ENCODE measurements at places on chromosomes 6 and 20.

- no peak for DNase-seq
Observed at GRCh38 chr6:15522427-15522826, 140.4 kb downstream of the DTNBP1 start.

DNA sequence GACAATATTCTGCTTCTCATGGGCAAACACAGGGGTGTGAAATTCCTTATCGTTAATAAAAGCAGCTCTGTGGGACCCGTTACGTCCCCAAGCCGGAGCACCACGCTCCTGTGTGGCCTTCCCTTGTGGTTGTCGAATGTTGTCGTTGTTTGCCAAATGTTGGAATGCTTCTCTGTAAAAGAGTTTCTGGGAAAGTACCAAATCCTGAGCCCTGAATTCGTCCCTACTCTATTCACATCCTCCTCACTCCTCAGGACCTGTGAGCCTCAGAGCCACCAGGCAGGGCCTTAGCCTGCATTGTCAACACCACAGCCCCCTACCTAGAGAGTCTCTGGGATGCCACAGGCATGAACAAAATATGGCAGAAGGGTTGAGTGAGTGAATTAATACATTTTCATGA, 64.0 kb downstream of the THBS2 start:
- no peak for DNase-seq

DNA sequence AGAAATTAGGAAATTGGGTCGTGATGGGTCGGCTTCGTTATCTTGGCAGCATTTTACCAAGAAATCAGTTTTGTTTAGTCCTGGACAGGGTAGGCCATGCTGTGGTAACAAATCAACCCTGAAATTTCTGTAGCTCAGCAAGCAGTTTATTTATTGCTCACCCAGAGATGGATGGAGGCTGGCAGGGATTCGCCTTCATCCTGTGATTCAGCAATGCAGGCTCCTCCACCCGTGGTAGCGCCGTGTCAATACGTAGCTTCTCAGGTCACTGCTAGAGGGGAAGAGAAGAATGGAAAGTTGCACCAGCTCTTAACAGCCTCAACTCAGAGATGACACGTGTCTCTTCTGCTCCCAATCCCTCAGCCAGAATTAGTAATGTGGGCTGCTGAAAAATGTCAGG, 157.0 kb upstream of the SGK1 start:
- DNase-seq: no peak

DNA sequence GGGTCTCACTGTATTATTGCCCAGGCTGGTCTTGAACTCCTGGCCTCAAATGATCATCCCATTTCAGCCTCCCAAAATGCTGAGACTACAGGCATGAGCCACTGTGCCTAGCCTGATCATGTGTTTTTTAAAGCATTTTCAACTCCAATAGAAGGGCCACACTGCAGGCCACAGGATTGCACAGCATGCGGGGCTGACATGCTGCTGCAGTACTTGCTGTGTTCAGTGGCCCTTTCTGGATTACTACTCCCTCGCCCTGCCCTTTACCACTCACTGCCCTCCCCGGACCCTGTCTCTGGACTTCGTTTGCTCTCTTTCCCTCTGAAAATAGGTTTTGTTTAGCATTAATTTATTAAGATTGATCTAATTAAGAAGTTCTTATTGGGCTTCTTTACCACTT, 37.3 kb downstream of the HECA start:
- DNase-seq: no peak

- DNase-seq: no peak
Observed at GRCh38 chr6:84150705-84151104, 76.7 kb downstream of the CEP162 start.
